NCI-H1048 (cell line): ENCODE measurements at places on chromosomes 5 and 9.

GRCh38 chr9:113705928-113706519 is 170.1 kb upstream of the ZNF618 start:
- no peak for DNase-seq

DNA sequence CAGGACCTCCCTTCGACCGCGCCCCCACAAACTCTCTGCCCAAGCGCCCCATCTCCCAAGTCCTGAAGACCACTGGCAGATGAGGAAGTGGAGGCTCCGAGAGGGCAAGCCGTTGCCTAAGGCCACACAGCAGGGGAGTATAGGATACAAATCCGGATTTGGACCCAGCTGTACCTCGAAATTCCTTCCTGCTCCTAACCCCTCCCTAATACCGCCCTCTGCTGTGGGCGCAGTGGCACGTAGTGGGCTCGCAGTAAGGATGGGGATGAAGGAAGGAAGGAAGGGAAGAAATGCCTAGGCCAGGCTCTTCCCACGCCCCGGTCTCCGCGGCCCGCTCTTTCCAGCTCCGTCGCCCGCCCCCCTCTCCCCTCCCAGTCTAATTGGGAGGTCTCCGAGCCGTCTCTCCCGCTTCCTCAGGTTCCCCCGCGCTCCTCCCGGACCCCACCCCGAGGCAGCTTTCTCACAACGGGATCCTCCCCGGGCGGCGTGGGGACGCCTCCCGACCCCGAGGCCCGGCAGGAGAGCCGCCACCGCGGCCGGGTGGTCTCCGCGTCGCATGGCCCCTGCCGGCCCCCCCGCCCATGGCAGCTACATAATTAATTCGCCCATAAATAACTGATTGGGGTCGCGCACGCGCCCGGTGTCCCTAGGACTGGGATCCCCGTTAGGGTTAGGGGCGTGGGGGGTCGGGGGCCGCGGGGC is 138.9 kb downstream of the C9orf50 start:
- DNase-seq = no peak

DNA sequence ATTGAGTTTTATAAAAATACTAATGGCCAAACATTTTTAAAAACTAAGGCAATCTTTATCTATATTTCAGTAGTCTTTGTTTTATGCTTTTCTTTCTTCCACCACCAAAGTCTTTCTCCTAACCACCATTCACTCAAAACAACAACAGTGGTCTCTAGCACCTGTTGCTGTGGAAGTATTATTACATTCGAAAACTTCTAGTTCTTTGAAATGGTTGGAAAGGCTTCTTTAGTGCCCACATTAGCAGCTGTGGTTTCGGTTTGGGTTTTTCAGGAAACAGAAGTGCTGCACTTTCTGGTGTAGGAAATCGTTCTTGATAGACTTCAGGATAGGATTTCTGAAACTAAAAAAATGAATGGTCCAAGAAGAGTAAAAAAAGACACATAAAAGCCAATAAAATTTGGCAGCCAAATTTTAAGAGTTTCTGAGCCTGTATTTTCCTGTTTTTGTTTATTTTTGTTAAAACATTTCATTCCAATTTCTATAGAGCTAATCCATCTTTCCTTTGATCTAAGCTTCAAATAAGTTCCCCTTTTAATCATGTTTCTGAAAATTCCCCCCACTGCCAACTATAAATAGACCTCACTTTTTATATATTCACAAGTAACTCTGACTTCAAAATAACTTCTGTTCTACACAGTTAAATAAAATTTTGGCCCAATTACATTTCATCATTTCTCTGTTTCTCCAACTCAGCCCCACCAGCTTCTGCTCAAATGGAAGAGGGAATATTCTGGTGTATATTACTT is 102.2 kb downstream of the DEPDC1B start:
- DNase-seq = no peak

GRCh38 chr9:89522261-89522958 is 24.5 kb upstream of the SEMA4D start:
- DNase-seq = no peak

- DNase-seq = no peak
These were observed 5.6 kb upstream of the SPARC start for GRCh38 chr5:151692312-151692711.

- DNase-seq = no peak
These were observed 318.7 kb downstream of the TLE1 start for GRCh38 chr9:81370650-81371049.

DNA sequence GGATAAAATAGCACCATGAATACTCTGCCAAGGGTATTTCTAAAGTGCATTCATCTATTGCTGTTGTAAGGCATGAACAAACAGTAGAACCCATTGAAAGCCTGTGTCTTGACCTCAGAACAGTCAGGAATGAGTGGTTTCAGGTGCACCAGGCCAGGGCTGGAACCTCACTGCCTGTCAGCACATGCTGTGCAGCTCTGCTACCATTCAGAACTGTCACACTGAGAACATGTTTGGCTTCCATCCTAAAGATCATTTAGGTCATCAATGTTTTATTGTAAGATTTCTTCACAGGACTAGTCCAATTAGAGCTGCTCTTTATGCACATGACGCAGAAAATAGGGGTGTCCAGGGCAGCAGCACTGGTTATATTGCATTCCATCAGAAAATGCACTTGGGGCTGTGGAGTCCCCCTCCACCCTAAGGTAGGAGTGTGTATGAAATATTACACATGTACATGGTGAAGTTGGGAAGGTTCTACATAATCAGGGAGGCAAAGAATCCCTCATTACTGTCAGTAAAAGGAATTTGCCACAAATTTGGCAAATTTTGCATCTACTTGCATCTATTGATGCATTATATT is 408.0 kb downstream of the CTNND2 start:
- no peak for DNase-seq

DNA sequence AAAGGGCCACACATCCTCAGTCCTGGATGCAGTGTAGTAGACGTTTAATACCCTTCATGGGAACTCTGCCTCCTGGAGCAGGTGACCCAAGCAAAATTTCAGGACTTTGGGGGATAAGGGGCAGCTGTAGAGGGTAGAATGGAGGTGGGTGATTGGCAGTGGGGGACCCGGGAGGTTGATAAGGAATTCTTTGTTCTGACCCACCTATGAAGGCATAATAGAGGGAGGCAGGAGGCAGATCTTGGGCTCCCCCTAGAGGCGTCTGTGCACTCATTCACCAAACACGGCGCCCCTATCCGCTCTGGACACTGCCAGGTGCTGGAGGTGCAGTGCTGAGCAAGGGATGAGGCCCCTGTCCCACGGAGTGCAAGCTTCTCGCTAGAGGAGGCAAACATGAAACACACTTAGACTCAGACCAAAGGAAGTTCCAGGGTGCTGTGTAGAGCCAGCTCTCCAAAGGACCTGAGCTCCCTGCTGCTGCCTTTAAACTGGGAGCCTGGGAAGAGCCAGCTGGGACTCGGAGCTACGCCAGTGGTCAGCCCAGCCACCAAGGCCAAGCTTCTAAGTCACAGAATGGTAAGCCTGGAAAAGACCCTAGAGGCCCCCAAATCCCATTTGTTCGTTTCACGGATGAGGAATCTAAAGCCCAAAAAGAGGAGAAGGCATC is 7.7 kb downstream of the IL17B start:
- peak; percentile 43 for DNase-seq

DNA sequence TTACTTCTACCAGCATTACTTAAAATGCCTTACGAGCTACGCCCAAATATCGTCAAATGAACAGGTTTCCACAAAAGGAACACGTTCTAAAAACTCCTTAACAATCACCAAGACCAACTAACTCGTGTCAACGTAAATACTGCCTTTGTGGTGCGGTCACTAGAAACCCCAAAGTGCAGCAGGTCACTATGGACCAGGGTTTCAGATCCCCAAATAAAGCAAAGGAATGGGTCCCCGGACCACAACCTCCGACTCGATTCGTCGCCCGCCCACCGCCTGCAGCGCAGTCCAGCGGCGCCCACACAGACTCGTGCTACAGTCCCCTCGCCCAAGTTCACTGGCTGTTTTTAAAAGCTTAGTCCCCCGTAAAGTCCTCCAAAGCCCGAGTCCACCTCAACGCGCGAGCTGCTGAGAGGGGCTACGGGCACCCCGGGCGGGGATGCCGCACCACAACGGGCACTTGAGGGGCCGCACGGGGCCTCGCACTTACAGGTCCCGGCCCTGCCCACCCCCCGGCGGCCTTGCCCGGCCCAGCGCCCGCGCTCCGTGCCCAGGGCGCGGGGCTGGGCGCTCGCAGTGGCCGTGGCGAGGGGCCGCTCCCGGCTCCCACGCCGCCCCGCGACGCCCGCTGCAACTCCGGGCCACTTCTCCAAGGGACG is 1.1 kb downstream of the NFIB start:
- no peak for DNase-seq

DNA sequence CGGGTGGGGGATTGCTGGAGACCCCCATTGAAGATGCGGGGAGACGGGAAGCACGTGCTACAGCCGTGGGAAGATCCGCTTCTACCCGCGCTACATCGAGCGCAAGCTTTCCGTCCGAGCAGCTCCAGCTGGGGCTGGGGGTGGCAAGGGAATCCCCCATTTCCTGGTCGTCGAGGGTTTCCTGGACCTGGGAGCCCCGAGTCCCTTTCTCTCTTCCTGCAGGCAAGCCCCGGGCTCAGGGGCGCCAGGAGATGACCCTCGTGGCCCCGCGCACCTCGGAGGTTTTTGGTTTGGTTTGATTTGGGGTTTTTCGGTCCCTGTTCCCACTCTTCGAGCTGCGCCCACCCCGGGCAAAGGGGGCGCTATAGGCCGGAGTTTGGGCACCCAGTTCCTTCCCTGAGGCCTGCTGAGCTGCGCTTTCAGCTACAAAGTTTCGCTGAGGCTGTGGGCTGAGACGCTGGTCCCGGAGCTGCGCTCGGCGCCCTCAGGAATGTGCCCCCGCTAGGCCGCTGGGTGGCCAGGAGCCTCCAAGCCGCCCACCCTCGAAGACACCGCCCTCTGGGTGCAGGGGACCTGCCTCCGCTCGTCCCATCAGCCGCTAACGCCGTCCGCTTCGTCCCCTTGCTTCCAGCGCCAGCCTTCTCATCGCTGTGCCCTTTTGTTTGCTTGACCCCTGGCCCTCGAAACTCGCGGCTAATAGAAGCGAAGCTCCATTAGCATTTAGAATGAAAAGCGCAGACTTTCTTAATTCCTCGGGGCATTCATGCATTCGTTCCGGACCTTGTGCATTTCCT is 2.9 kb downstream of the NR4A3 start:
- DNase-seq = no peak

DNA sequence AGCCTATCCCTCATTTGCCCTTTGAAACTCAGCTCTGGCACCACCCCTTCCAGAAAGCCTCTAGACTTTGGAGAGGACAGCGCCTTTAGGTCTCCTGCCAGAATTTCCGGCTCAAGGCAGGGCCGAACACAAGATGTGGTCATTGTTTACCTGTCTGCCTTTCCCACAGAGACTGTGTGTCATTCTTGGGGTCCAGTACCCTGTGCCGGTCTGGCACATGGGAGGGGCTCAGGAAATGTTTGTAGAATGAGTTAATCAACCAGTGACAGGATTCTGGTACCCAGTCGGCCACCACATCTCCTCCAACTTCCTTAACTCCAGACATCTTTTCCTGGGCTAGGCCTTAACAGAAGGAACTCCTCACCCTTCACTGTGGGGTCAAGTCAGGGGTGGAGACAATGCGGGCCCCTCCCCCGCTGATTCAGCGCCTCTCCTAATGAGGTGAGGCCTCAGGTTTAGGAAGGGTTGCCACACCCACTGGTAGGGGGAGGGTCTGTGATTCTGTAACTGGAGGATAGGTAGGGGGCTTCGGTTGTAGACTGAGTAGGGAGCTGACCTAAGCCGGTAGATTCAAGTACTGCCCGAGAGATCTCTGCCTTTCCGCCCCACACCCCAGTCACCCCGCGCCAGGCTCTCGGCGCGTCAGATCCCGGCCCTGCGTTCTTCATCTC is 29.3 kb downstream of the PCDH1 start:
- DNase-seq = no peak

- DNase-seq = no peak
These were observed 119.8 kb downstream of the SSBP2 start for GRCh38 chr5:81631124-81631523.

DNA sequence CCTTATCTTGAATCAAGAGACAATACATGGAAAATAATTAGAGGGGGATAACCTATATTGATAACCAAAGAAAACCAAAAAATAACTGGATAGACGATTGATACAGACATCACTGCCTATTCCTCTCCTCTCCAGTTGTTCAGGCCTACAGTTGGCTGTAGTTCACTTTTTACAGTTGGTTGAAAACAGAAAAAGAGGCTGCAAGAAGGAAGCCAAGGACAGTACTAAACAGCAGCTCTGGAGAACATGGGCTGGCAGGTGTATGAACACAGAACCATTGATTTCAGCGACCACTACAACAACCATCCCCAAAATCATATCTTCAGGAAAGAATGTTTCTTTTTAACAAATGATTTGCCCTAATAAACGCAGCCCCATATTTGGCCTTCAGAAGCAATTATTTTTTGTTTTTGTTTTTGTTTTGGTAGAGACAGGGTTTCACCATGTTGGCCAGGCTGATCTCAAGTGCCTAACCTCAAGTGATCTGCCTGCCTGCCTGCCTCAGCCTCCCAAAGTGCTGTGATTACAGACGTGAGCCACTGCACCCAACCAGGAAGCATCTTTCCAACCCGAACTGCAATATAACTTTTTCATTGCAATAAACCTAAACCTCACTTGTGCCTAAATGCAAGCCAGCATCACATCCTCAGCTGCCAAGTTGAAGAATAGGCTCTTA is 64.3 kb downstream of the MLLT3 start:
- no peak for DNase-seq

DNA sequence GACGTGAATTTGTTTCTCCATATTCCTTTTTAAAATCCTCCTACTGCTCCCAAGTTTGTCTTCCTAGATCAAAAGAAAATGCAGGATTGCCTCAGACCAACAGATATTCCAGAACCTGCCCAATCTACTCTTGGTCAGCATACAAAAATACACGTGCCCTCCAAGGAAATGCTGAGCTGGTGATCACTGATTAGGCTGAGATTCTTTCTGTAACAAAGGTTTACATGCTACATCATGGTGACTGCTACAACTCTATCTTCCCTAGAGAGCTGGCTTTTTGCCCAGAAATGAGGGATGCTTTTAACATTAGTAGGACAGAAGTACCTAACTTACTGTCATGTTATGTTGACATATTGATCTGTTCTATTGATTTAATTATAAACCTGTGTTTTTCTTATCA is 35.5 kb downstream of the OR2Y1 start:
- no peak for DNase-seq

- no peak for DNase-seq
These were observed 93.5 kb downstream of the GNA14 start for GRCh38 chr9:77554586-77555105.

GRCh38 chr9:134793288-134794188 is 87.1 kb upstream of the FCN2 start:
- no peak for DNase-seq

- DNase-seq = no peak
These were observed 482.6 kb downstream of the ZNF608 start for GRCh38 chr5:124263680-124264491.
